ENCODE measurements at places on chromosomes 12 and 14. TPM values are rescaled to one million over a fixed set of nuclear protein-coding genes. Genes with fewer than 3 reads are reported as not detected.

Gene P2RX7
- total RNA-seq: not detected

Gene GPRC5D
- total RNA-seq: not detected

Gene ERBB3
- total RNA-seq: 0.78 TPM

Gene SYNDIG1L
- total RNA-seq: not detected

Gene TMEM132C
- total RNA-seq: not detected

Gene SERPINA1
- total RNA-seq: 1.7 TPM

Gene GPR68
- 0.18 TPM for total RNA-seq

Gene HPD
- total RNA-seq: 1.4 TPM

Gene BLTP3B
- total RNA-seq: 15.3 TPM

Gene KIF26A
- total RNA-seq: 3.9 TPM

Gene SYCP3
- not detected for total RNA-seq

Gene RNASE4
- 8.1 TPM for total RNA-seq

Gene PRPH
- total RNA-seq: 1.6 TPM

Gene GLI1
- total RNA-seq: 5.6 TPM

Gene BHLHE41
- 0.69 TPM for total RNA-seq

Gene TESPA1
- not detected for total RNA-seq

Gene GPR84
- 0.11 TPM for total RNA-seq

Data from A549 treated with Hydrocortisone at 1 μM for 4 hours (cell line).